GM20000 (cell line): ENCODE measurements at places on chromosomes 1 and 21.

DNA sequence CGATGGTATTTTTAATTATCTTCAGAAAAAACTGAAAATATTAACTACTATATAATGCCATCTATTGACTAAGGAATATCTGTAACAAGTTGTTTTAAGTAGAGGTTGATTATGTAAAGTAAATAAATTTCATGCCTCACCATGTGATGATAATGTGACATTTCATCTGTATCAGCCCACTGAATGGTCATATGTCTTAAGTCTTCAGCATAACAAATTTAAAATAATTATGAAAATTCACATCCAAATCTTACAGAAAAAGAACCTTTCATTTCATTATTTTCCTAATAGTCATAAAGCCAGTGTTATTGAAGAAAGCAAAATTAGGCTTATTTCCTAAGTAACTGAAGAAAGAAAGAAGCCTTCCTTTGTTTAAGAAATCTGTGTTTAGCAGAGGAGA is 72.6 kb downstream of the ITGB3BP start:
- no peak for DNase-seq

DNA sequence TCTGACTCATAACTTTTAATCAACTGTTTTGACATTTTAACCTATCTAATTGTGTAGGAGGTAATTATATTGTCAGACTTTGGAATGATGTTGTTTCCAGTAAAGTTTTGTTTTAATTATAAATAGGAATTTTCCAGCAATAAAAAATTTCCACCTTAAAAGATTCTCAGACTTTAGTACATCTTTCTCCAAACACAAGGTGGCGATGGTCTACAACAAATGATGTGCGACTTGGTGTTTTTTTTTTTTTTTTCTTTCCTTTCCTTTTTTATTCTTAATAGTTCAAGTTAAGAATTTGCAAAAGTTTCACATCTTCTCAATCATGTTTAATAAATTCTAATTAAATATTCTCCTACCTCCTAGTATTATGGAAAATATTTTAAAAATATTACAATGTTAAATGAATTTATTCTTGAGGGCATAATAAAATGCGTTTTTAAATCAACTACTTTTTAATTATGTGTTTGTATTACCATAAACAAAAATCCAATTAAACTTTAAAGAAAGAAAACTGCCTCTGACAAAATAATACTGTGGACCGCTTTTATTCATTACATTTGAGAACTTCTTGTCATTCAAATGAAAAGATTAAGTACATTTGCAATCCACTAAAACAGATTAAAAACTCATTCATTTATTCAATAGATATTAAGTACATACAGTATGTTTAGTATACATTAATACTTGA is 4.4 kb upstream of the ADAMTS1 start:
- DNase-seq: no peak

GRCh38 chr1:226979517-226980121 is 39.5 kb downstream of the COQ8A start:
- no peak for DNase-seq

GRCh38 chr1:228547464-228547792 is 60.2 kb downstream of the RNF187 start:
- DNase-seq: no peak

- DNase-seq: no peak
Measured at GRCh38 chr1:110040548-110040947, 6.1 kb downstream of the STRIP1 start.

DNA sequence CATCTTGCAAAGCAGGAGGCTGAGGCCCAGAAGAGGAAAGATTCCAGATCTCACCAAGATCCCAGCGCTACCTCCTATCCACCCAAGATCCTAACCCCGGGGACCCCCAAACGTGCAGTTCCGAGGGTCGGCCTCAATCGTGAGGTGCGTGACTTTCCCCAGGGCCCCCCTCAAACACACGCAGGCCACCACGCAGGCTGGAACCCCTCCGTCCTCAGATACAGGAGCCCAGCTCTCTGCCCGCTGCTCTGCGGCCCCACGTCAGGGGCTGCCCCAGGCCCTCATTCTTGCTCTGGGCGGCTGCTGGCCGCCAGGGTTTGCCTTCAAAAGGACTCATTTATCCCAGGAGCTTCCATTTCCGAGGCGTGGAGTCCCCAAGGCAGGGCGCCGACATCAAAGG is 39.9 kb downstream of the KRTAP10-1 start:
- DNase-seq: no peak

DNA sequence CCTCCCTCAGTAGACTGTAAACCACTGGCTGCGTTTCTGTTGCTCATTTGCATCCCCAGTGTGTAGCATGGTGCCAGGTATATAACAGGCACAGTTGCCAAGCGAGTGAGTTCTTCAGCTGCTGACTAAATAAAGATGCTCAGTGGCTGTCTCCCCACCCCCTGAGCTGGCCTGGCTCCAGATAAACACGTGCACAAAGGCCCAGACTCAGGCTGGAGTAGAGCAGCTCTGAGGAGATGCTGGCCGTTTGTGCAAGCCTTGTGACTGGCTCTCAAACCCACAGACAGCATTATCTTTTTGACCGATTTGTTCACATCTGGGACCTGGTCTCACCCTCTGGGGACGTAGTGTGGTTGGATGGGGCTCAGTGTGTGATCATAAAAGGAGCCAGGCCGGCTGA is 7.1 kb downstream of the CHRNB2 start:
- DNase-seq: no peak
